ENCODE measurements at places on chromosomes 4 and X.

DNA sequence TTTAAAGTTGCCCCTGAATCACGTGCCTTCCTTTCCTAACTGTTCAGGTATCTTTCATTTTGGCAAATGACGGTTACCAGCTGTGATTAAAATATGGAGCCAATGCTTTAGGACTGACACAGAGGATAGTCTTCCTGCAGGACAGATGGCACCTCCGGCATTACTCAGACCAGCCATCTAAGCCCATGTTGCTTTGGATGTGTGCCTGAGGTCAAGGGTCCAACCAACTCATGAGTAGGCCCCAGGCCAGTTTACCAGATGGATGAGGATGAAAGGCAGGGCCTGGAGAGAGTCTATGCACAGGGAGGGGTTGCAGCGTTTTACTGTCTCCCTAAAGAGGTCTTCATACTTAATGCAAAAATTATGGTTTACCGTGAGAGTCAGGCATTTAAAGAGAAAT lies 174.0 kb upstream of the GATB start:
- DNase-seq = no peak

DNA sequence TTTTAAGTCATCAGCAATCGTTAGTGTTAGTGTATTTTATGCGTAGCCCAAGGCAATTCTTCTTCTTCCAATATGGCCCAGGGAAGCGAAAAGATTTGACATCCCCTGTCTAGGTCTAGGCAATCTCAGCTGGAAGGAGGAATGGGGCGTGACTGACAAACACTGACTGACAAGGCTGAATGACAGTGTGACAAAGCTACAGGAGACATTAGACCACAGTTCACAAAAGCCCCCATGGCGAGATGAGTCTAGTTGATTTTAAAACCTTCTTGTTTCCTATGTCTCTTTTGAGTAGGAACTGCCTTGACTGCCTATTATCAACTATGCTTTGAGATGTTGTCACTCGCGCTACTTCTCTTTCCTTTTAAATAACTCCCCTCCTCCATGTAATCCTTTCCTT lies 42.3 kb downstream of the QRFPR start:
- no peak for DNase-seq

DNA sequence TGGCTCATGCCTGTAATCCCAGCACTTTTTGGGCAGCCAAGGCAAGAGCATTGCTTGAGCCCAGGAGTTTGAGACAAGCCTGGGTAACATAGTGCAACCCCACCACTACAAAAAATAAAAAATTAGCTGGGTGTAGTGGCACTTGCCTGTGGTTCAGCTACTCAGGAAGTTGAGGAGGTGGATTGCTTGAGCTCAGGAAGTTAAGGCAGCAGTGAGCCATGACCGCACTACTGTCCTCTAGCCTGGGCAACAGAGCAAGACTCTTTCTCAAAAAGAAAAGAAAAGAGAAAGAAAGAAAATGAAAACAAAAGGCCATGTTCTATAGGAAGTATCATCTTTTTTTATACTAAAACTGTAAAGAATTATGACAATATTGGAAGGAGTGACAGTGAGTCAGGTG lies 38.5 kb downstream of the NEK1 start:
- no peak for DNase-seq

DNA sequence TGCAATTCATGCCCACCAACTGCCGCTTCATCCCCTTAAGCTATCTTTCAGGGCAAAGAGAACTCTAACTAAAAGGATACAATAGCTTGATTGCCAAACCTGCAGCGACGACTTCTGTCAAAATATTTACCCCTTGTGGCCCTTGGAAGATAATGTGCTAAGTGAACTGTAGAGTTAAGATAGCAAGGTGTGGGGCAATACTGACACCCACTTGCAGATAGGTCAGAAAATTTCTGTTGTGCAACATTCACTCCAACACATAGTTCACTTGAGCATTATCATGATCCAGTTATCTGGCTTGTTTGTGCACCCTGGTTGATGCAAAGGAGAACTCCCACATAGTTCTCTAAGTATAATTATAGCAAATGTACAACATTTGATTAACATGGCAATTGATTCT lies 55.6 kb downstream of the RHOXF2B start:
- DNase-seq = no peak

GRCh38 chrX:148043271-148043855 lies 62.2 kb downstream of the FMR1NB start:
- no peak for DNase-seq

DNA sequence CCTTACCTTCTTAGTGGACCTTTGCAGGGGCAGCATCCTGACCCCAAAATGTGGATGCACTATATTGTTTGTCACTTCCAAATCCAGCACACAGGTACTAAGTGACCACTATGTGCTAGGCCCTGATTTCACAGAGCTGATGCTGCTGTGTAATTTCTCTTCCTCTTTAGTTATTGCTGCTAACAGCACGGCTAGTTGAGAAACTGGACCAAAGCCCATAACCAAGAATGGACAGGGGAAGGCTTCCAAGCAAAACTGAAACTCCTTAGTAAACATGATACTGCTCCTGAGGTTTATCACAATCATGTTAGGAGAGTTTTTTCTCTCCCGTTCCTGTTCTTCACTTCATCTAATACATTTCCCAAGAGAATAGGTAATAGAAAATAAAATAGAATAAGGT lies 172.9 kb upstream of the TTC29 start:
- no peak for DNase-seq

GRCh38 chr4:90540536-90540935 lies 413.3 kb downstream of the CCSER1 start:
- no peak for DNase-seq

DNA sequence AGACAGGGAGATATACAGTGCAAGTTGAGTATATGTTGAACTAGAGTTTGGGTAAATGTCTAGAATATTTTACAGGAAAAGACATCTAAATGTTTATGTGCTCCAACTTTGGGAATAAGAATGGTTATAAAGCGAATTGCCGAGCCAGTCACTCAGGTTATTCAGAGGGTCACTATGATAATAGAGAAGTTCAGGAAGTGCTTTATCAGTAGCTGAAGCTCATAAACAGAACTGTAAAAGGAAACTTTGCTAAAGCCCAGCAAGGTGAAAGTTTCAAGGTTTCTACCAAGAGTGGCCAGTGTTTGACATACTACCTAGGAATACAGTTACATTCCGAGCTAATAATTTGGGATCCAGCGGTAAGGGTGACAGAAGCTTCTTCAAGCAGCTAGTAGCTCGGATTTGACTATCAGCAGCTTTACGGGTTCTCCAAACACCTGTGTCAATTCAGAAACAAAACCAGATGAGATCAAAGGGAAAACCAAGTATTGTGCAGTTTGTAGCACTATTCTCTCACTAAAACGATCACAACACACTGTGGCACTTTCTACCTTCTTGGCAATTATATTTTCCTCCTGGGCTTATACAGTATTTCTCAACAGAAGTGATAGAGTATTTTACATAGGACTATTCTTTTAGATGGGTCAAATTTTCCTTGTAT lies 17.2 kb upstream of the BCLAF3 start:
- DNase-seq = no peak

DNA sequence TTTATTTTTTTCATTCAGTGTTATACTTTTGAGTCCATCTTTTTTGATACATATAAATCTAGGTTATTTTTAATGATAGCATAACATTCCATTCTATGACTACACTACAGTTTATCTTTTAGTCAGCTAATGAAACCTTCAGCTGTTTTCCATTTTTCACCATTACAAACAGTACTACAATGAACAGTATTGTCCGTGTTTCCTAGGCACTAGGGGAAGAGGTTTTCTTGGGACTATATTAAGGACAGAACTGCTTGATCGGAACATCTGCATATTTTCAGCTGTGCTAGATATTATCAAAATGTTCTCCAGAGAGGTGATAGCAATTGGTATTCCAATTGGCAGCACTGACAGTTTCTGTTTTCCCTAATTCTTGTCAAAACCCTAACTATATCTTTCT lies 44.3 kb upstream of the HCCS start:
- no peak for DNase-seq

DNA sequence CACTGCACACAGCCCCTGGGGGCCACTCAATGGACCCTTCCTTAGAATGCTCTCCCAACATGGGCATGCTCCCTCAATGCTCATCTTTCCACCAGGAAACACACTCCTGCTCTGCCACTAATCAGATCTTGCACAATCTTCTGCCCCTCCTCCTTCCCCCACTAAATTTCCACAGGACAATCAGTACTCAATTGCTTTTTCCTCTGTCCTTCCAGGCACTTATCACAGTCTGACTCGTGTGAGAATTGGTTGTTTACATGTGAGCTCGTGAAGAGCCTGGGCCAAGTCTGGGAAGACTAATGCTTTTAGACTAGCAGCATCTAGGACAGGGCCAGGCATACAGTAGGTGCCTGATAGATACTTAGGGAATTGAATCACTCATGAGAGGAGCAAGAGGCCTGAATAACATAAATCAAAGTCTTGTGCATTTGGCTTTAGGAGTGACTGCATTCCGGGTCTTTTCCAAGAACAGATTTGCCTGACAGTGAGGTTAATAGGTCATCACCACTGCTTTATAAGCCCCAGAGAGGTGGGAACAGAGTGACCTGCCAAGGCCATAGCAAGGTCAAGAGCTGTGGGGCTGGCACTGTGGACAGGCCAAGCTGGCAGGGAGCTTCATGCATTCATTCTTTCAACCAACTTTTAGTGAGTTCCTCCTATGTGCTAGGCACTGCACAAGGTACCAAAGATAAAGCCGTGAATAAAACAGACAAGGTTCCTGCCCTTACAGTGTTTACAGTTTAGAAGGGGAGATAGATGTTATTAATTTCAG lies 55.0 kb downstream of the PRPS1 start:
- DNase-seq = no peak
